ENCODE measurements at places on chromosomes 3 and 15. TPM values are rescaled to one million over a fixed set of nuclear protein-coding genes. Genes with fewer than 3 reads are reported as not detected.

DNA sequence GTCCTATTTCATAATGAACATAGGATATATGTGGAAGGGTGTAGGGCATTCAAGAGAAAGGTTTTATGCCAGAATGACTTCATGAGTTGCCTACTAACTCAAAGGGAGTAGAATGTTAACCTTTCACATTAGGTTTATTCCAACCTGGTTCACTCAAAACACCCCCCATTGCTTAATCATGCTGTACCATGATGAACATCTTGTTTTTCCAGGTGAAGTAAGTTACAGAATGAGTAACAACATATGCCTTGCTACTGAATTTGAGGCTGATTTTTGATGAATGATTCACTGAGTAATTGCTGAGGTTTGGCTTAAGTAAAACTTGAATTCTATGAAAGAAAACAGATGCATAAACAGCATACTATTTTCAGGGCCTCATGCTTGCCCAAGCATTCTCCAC, 5.9 kb upstream of the CLDN16 start:
- H3K4me3 ChIP-seq = no peak overlapping the region
- no peaks in the 10 kb centered on the region for H3K4me1 ChIP-seq

- DNase-seq = no peak
- H3K4me3 ChIP-seq = no peak overlapping the region
- no peak overlapping the region for H3K27ac ChIP-seq
- H3K36me3 ChIP-seq = no peaks in the 10 kb centered on the region
- H3K27me3 ChIP-seq = no peaks in the 10 kb centered on the region
These were observed 152.0 kb downstream of the OPA1 start for GRCh38 chr3:193744822-193745684.

DNA sequence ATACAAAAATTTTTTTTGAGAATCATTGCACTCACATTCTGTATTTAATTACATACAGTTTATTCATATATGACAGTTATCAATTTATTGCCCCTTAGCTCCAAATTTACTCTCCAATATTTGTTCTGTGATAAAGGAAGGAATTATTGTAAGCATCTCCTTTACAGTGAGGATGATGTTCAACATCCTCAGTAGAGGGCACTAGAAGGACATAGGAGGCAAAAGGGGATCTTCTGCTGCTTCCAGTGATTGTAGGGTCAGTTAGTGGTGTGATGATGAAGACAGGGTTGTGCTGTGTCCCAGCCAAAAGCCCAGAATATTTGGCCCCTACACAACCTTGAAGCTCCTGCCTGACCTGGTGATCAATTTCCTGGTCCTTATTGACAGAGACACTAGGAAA, 89.9 kb upstream of the DCBLD2 start:
- no peak for DNase-seq
- H3K36me3 ChIP-seq = no peaks in the 10 kb centered on the region
- H3K4me3 ChIP-seq = no peak overlapping the region

DNA sequence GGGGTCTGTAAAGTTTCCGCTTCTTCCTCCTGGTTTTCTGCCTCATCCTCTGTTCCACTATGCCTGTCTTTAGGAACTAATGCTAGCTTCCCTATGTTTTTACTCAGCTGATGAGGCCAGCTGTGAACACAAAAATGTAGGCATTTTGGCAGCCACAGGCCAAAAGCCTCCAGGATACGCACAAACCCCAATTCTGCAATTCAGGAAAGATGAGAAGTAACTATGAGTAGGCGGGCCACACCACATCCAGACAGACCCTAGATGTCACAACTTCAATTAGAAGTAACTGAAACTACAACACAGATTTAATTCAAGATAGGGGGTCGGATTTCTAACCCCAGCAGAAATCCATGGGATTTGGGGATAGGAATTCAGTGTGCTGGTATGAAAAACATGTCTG, 11.9 kb downstream of the CA12 start:
- H3K27ac ChIP-seq = no peak overlapping the region
- DNase-seq = no peak
- H3K4me1 ChIP-seq = no peaks in the 10 kb centered on the region
- no peaks in the 10 kb centered on the region for H3K27me3 ChIP-seq

GRCh38 chr3:108183971-108184370, 38.3 kb downstream of the IFT57 start:
- H3K36me3 ChIP-seq = no peaks in the 10 kb centered on the region
- H3K4me3 ChIP-seq = no peak overlapping the region
- H3K27me3 ChIP-seq = no peaks in the 10 kb centered on the region
- no peak for DNase-seq
- no peak overlapping the region for H3K27ac ChIP-seq

- no peaks in the 10 kb centered on the region for H3K27me3 ChIP-seq
- H3K27ac ChIP-seq = no peak overlapping the region
- no peak for DNase-seq
- H3K4me1 ChIP-seq = no peaks in the 10 kb centered on the region
- no peak overlapping the region for H3K4me3 ChIP-seq
These were observed 49.4 kb upstream of the TNFAIP8L3 start for GRCh38 chr15:51144021-51144532.

- H3K4me3 ChIP-seq = no peak overlapping the region
- no peak overlapping the region for H3K27ac ChIP-seq
- no peaks in the 10 kb centered on the region for H3K27me3 ChIP-seq
- no peak for DNase-seq
- no peaks in the 10 kb centered on the region for H3K4me1 ChIP-seq
These were observed 69.6 kb downstream of the EPHB1 start for GRCh38 chr3:134864636-134865035.

GRCh38 chr15:98444138-98444537, 204.2 kb upstream of the IGF1R start:
- DNase-seq = no peak
- peaks cover 3% of the 10 kb centered on the region for H3K4me1 ChIP-seq
- no peaks in the 10 kb centered on the region for H3K27me3 ChIP-seq
- no peaks in the 10 kb centered on the region for H3K36me3 ChIP-seq
- no peak overlapping the region for H3K27ac ChIP-seq
- H3K4me3 ChIP-seq = no peak overlapping the region

GRCh38 chr3:54008099-54008498, 114.3 kb upstream of the CACNA2D3 start:
- H3K27ac ChIP-seq = no peak overlapping the region
- no peaks in the 10 kb centered on the region for H3K4me1 ChIP-seq
- no peaks in the 10 kb centered on the region for H3K27me3 ChIP-seq
- no peaks in the 10 kb centered on the region for H3K36me3 ChIP-seq
- no peak overlapping the region for H3K4me3 ChIP-seq

DNA sequence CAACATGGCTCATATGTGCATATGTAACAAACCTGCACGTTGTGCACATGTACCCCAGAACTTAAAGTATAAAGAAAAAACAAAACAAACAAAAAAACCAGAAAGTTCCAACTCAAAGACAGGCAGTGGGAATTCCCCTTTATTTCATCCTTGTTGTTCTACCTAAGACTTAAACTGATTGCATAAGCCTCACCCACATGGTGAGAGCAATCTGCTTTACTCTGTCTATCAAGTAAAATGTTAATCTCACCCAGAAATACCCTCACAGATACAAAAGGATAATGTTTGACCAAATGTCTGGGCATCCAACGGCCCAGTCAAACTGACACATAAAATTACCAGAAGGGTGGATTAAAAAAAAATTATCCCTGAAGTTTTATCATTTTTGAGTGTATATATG, 190.9 kb upstream of the PLSCR5 start:
- H3K27me3 ChIP-seq = no peaks in the 10 kb centered on the region
- no peaks in the 10 kb centered on the region for H3K4me1 ChIP-seq
- DNase-seq = no peak
- no peak overlapping the region for H3K27ac ChIP-seq
- no peaks in the 10 kb centered on the region for H3K36me3 ChIP-seq

The SPG11 gene
- total RNA-seq = 59.2 TPM
